NCI-H1417 (cell line): ENCODE measurements at places on chromosomes 7 and 10.
A peak's percentile ranks its signal among the peaks of the same experiment; 100 is the strongest.

GRCh38 chr7:44224080-44224973, 23.5 kb downstream of the YKT6 start:
- DNase-seq: peak; percentile 85

- DNase-seq: no peak
These were observed 1.5 kb upstream of the NOBOX start for GRCh38 chr7:144404946-144405345.

GRCh38 chr7:311796-312195, 21.8 kb downstream of the FOXL3 start:
- no peak for DNase-seq

DNA sequence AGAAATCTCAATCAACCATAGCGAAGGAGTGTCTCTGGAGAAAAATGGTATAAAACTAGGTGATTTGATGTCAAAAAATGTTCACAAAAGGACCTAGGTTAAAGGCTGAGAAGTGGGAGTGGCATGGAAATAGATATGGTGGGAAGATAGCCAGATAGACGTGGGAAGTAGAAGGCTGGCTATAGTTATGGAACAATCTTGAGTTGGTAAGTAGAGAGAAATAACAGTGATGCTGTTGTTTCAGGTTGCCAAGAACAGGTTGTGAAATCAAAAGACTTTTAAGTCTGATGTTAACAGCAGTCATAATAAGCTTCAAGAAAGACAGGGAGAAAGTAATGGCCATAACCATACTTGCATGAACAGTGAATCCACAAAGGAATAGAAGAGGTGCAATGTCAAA, 106.1 kb upstream of the RSU1 start:
- DNase-seq: no peak

GRCh38 chr10:72315611-72316385, 38.9 kb downstream of the DNAJB12 start:
- DNase-seq: no peak

DNA sequence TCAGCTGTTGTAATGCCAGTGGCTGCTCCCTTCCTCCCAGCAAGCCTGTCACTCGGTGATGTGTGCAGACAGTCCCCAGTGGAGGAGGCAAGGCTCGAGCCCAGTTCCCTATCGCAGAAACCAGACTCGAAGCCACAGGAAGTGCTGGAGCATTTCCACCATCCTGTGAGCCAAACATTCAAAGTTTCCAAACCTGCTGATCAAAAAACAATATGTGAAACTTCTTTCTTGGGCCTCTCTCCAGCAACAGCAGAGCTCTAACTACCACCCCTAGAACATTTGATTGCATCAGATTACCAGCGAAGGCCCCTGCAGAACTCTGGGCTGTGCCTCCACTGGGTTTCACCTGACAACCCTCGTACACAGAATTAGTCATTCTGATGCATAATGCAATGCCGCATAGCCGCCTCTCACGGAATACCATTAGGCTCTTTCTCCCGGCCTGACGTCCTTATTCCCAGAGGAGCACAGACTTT, 94.0 kb downstream of the ELMO1 start:
- no peak for DNase-seq

- DNase-seq: no peak
These were observed 28.6 kb downstream of the SORBS1 start for GRCh38 chr10:95532536-95532935.

DNA sequence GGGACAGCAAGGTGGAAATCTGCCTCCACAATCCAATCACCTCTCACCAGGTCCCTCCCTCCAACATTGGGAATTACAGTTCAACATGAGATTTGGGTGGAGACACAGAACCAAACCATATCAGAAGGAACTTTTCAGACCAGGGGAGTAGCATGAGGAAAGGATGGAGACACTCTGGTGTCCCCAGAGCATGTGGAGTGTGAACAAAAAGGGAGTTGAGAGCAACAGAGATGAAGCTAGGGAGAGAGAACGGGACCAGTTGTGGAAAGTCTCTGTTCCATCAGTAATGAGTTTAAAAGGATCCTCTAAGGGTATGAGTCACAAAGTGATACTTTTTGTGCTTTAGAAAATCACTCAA, 382.0 kb downstream of the SFMBT2 start:
- no peak for DNase-seq

DNA sequence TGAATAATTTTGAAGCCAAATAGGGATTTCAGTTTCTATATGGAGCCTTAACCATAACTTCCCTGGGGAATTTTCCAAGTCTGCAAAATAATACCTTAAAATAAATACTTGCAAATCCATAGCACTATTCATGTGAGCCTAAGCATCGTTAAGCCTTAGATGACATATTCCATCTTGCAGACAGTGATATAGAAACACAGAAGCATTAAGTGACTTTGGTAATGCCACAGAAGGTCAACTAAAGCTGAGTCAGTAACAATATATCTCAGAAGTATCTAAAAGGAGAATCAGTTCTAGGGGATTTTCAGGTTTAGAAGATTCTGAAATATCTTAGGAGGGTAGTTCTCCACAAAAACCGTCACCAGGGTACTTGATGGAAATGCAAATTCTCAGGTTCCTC, 163.4 kb upstream of the COL1A2 start:
- no peak for DNase-seq

DNA sequence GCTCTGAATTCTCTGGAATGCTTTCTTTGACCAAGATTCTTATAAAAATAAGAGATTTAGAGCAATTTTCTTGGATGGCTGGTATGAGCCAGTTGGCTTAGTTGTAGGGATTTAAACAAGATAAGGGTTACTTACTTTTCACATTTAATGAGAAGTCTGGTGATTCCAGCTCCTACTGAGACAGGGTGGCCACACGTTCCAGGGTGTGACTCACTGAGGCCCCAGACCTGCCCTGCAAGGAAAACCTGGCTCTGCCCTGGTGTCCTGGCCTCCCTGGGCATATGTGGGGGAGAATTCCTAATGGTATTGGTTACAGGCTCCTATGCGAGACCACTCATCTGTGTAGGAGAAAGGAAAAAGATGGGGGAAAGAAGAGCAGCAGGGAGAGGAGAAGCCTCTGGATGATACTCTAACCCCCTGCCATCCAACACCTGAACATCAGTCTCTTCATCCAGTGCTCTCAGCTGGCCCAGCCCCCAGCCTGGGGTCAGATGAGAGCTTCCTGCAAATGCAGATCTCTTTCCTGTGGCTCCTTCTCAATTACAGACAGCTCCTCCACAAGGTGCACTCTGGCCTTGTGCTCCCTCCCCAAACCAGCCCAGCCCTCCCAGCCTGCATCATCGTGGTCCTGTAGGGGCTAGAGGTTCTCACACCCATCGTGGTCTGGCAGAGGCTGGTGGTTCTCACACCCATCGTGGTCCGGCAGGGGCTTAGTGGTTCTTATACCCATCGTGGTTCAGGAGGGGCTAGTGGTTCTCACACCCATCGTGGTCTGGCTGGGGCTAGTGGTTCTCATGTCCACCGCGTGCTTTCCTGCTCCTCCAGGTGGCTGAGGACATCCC, 139.9 kb downstream of the EGFR start:
- no peak for DNase-seq

- DNase-seq: no peak
These were observed 30.3 kb upstream of the PAX2 start for GRCh38 chr10:100715101-100715444.

DNA sequence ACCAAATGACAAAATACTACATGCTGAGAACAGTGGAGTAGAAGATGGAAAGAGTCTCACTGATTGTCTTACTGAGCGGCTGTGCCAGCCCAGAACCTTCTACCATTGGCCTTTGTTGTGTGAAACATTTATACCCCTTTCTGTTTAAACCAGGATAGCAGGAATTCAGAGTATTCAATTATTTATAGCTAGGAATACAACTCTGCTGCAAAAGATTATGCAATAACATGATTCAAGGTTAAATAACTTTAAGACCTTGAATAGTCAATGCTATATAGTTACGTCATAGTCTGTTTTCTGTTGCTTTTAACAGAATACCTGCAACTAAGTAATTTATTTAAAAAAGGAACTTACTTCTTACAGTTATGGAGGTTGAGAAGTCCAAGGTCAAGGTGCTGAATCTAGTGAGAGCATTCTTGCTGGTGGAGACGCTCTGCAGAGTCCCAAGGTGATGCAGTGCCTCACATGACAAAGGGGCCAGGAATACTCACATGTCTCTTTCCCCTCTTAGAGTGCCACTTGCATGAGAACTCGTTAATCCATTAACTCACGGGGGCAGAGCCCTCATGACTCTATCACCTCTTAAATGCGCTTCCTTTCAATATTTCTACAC, 371.8 kb downstream of the MDFIC start:
- DNase-seq: no peak

GRCh38 chr7:110852156-110852940, 238.6 kb upstream of the LRRN3 start:
- no peak for DNase-seq

DNA sequence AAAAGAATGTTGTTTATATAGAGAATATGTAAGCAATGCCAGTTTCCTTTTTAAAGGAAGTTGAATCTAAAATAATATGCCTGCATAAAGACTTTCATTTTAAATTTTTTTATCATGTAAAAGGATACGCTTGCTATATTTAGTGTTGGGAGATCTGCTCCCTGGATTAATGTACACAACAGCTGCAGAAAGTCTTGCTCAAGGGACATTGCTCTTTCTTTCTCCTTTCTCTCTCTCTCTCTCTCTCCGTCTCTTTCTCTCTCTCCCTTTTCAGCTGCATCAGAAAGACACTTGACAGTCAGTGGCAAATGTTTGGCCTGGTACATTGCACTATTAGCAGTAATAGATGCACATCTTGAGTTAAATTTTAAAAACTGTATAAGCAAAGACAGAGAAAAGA, 739 bp downstream of the MYPN start:
- no peak for DNase-seq
